PC-9 (cell line): ENCODE measurements at places on chromosomes 16 and 17. TPM values are rescaled to one million over a fixed set of nuclear protein-coding genes. Genes with fewer than 3 reads are reported as not detected.

GRCh38 chr17:41784207-41784744 lies 2.2 kb downstream of the JUP start:
- DNase-seq: peak; percentile 69

- no peak for DNase-seq
Measured at GRCh38 chr16:73179705-73180331, 131.9 kb upstream of the ZFHX3 start.

GRCh38 chr16:25157271-25157875 lies 45.8 kb downstream of the LCMT1 start:
- no peak for DNase-seq

DNA sequence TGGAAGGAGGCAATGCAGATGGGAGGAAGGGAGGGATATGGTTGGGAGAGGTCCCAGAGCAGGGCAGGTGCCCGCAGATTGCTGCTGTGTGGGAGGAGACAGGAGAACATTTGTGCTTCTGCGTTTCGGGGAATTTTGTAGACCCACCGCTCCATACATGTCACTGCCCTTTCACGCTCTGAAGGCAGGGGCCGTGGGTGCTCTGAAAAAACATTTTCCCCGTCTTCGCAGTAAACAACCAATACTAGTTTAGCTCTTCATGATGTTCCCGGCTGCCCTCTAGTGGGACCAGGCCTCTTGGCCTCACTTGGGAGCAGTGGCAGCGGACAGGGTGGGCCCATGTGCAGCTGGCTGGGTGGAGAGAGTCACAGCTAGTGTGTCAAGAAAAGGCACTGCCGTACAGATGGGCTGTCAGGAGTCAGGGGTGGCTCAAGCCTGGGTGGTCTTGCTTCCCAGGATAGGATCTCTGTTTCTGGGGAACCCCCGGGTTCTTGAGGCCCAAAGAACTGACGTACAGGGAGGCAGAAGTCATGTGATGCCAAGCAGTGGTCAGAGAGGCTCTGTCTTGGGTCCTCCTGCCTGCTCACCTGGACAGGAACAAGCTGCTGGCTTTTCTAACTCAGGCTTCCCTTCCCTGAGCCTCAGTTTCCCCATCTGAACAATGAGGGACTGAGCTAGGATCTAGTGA lies 46.5 kb upstream of the CPNE2 start:
- no peak for DNase-seq

GRCh38 chr17:77306790-77307478 lies 166.2 kb downstream of the SEC14L1 start:
- DNase-seq: no peak

GRCh38 chr17:50205111-50205962 lies 3.9 kb upstream of the COL1A1 start:
- no peak for DNase-seq

DNA sequence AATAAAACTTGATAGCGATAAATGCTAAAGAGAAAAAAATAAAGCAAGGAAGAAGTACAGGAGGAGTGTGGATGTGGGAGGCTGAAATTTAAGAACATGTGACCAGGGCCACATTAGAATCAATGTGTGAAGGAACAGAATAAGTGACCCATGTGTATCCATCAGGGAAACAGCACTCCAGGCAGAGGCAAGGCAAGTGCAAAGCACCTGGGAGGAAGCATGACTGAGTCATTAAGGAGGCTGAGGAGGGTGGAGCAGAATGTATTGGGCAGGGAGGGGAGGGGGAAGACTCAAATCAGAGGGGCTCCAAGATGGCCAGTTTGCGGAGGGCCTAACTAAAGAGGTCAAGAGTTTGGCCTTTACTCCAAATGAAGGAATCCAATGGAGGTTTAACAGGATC lies 8.0 kb downstream of the CDR2 start:
- DNase-seq: no peak

GRCh38 chr17:17745476-17746455 lies 64.5 kb downstream of the RAI1 start:
- DNase-seq: no peak

DNA sequence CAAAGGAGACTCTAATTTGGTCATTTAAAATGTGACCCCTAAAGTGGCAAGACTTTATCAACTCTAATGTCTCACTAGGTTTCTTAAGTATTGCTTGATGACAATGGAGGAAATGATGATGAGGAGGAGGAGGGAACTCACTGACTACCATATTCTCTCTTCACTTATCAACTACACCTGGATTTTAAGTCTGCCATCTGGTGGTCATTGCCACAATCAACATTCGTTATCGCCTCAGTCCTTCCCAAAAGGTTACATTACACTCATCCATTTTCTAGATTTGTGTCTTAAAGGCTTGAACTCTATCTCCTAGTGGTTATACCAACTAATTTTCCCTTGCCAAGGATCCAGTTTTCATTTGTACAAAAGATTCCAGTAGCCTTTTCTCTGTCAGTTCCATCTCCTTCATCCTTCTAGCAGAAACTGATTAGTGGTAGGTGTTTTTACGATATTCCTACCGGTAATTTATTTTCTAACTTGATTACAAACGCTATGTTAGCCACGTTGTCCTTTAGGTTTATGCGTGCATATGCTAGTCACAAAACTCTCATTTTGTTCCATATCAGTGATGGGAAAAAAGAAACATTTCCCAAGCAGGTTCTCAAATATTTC lies 114.6 kb upstream of the NOG start:
- DNase-seq: no peak

DNA sequence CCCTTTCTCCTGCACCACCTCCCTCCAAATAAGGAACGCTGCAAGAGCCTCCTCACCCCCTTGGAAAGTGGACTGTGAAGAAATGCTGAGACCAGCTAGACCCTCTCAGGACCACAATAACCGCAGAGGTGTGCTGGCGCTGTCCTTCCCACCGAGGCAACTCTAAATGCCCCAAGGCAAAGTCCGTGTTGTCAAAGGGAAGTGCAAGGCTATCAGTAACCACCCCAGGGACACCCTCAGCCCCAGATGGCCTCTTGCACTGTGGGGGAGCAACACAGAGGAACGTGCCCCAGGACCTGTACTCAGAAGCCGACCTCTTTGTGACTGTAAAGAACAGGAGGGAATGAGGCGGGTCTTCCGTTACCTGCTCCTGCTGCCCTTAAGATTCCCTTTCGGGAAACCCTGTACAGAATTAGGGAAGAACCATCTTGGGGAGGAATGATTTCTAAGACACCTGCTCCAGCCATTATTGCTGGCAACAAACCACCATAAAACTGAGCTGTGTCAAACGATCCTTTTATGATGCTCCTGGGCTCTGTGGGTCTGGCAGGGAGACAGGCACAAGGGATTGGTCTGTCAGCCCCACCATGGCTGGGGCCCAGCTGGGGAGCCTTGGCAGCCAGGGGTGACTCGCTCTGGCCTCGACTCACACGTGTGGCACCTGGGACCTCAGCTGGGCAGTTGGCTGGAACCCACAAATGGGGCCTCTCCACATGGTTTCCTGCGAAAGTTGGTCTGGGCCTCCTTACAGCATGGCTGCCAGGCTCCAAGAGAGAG lies 14.6 kb upstream of the MED9 start:
- no peak for DNase-seq

GRCh38 chr16:12815361-12815760 lies 11.7 kb upstream of the CPPED1 start:
- DNase-seq: no peak

DNA sequence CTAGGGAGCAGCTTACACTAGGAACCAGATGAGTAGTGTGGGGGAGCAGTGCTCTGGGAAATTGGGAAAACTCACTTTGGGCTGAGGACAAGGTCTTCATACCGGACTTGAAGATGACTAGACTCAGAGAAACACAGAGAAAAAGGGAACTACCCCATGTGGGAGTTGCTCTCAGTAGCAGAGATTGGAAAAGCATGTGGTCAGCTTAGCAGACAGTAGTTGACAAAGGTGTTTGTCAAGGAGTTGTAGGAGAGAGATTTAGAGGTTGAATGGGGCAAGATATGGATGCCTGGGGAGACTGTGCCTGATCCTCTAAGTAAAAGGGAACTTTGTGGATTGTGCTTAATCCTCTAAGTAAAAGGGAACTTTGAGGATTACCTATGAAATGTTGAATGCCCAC lies 194.5 kb upstream of the COX10 start:
- DNase-seq: no peak

Gene KRT24
- not detected in 2 replicates for total RNA-seq

Gene PRSS33
- 0.23 and 0.33 TPM in 2 replicates for total RNA-seq
